T-helper 22 cell (primary cell): ENCODE measurements at places on chromosomes 11 and 22.

GRCh38 chr22:37258753-37259401 lies 14.8 kb upstream of the RAC2 start:
- no peak for DNase-seq

DNA sequence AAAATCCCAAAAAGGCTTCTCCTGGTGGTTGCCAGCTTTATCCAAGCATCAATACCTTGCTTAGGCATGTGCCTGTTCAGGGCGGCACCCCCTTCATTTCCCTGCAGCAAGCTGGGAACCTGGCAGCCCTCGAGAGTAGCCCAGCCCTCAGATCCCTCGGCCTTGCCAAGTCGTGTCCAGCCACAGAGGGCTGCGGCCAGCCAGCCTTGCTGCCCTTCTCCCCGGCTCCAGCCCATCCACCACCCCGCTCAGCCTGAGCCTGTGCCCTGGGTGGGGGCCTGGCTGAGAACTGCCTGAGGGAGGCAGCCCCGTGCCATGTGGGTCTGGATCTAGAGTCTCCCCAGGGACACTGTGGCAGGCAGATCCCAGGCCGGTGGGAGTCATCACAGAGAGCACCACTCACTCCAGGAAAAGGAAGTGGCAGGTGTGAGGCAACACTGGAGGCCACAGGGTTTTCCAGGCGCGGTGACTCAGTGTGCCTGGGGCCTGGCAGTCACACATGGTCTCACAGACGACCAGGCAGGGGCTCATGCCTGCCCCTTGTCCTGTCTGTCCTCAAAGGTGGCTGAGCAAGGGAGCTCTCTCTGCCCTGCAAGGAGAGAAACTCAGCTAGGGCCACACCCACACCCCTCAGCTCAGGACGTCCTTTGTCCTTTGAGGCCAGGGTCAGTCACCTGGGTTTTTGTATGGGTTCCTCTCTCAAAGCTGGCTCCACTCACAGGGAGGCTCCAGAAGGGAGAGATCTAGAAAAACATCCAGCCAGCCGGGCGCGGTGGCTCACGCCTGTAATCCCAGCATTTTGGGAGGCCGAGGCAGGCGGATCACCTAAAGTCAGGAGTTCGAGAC lies 12.2 kb upstream of the CDC42BPG start:
- no peak for DNase-seq

- DNase-seq: no peak
Measured at GRCh38 chr11:75766443-75767227, 1.9 kb upstream of the DGAT2 start.

DNA sequence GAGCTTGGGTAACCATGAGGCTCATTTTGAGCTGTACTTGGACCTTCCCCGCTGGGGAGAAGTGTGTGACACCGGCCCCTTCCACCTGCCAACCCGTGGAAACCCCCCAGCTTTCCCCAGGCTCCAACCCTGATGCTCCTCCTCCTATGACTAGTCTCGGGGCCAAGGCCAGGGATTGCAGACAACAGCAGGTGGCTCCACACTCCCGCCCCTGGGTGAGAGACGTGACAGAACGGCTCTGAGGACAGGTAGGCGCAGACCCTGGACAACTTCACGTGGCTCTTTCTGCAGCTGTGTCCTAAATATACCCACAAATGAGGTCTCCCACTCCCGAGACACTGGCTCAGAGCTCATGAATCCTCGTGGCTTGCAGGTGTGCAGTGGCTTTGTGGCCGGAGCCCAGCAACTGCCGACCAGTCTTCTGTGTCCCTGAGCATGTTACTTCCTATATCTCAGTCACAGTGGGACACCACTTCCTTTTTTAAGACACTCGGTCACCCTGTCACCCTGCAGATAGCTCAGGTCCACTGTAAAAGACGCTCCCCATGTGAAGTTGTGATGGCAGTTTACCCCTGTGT lies 55.2 kb downstream of the NECTIN1 start:
- DNase-seq: no peak

GRCh38 chr22:46278656-46279645 lies 11.1 kb downstream of the TTC38 start:
- no peak for DNase-seq

DNA sequence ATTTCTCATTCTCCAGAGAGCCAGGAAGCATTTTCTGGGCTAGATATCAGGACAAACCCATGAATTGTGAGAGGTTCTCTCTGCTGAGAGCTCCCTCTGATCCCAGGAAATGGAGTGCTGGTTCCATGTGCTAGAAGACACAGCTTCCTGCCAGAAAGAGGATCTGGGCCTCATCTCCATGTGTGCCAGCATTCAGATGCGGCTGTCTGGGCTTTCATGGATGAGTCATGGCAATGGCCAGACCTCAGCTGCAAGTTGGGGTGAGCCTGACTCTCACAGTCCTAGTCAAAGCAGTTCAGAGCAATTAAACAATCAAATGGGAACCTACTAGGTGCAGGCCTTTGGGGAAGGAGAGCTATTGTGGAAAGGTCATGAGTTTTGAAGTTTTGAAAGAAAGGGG lies 82.3 kb upstream of the EED start:
- DNase-seq: no peak

DNA sequence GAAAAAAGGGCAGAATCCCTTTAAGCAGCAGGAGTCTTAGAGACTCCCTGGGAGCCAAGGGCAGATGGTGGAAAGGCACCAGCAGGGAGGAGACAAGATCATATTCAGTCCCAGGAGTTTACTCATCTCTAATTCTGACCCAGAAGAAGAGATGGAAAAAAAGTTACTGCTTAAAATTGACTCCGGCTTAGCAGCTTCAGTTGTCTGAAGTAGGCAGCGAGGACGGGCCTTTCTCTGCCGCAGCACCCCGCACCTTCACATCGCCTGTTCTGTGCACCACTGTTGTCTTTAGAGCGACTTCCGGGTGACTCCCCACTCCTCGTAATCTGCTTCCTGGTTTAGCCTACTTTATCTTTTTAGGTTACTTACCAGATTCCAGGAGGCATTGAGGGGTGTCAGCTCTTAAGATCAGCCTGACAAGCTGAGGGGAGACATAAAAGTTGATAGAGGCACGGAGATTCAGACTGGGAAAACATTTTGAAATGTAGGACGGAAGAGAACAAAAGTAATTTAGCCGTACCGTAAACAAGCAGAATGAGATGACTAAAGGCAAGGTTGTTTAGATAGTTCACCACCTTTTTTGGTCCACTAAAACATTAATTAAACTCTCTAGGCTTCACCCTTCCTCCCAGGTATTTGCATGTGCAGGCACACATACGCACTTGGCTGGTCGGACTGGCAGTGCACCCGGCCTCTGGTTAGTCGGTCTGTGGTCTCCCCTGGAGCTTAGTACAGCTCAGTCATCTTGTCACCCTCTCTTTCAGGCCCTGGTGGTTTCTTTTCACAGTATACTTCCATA lies 74.3 kb downstream of the CECR2 start:
- DNase-seq: no peak

DNA sequence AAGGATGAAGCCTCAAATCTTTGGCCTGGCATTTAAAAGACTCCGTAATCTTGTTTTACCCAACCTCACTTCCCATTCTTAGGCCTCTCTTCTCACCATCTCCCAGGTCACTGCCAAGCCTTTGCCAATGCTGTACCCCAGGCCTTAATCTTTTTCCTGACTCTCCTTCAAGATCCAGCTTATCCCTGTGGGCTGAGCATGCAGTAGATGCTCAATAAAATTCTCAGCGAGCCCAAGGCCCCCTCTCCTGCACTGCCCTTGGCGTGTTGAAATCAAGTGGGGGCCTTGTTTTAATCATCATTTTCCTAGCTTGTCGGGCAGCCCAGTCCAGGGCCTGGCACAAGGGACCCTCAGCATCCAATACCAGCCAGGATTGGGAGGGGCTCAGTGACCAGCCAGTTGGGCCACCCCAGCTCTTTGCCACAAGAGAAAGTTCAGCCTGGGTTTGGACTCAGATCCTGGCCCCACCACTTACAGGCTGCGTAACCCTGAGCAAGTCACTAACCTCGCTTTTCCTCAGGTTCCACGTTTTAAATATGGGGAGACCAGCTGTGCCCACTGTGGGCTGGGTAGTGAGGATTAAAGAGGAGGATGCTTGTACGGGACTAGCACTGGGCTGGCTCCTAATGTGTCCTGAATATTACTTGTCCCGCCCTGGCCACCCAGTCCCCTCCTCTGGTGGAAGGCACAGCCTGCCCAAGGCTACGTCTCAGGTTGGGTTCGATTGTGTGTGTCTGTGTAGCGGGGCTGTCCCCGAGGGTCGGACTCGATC lies 943 bp upstream of the YWHAH start:
- DNase-seq: no peak
